DMS53 (cell line): ENCODE measurements at places on chromosomes 3 and 15.

- no peak for DNase-seq
Measured at GRCh38 chr3:105505170-105505569, 138.5 kb downstream of the ALCAM start.

DNA sequence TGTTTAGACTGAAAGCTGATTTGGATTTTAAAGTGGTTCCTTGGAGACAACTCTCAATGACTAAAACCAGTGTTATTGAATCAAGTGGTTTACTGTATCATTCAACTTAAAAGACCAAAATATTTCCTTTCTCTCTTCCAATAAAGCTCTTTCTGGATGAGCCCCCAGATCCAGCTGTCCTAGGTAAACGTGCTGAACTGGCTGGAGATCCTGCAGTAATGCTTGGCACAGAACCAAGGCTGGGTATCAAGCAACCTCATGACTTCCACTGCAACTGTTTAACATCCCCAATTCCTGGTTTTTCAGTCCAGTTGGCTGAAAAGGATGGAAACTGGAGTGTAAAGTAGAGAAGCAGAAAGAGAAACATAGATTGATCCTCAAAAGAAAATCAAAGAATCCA, 28.9 kb downstream of the SEC22C start:
- no peak for DNase-seq

- no peak for DNase-seq
Measured at GRCh38 chr3:30810625-30811024, 83.8 kb downstream of the GADL1 start.

GRCh38 chr3:85758442-85758841, 799.7 kb downstream of the CADM2 start:
- DNase-seq: no peak

DNA sequence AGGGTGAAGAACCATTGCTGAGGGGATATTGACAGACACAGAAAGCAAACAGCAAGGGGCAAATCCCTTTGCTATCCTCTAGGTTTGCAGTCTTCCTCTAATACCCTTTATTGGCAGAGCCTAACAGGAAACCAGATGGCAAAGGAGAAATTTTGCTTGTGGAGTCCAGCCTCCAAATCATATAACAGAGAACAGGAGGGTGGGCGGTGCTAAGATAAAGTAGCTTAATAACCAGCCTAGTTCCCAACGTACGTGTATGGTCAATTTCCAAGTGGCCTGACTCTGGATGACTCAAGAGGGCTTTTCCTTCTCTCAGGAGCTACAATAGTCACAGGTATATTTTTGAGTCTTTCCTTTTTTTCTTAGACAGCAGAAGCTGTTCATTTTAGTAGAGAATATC, 404.5 kb downstream of the PDCD6IP start:
- DNase-seq: no peak

- DNase-seq: peak; percentile 97
Measured at GRCh38 chr15:40928821-40929659, at the start of gene DLL4. Gene DLL4 (plus strand): TSS chr15:40929340. CDS start chr15:40929669, 329 bp downstream.

GRCh38 chr3:62248734-62249483, 124.4 kb downstream of the FEZF2 start:
- DNase-seq: no peak

DNA sequence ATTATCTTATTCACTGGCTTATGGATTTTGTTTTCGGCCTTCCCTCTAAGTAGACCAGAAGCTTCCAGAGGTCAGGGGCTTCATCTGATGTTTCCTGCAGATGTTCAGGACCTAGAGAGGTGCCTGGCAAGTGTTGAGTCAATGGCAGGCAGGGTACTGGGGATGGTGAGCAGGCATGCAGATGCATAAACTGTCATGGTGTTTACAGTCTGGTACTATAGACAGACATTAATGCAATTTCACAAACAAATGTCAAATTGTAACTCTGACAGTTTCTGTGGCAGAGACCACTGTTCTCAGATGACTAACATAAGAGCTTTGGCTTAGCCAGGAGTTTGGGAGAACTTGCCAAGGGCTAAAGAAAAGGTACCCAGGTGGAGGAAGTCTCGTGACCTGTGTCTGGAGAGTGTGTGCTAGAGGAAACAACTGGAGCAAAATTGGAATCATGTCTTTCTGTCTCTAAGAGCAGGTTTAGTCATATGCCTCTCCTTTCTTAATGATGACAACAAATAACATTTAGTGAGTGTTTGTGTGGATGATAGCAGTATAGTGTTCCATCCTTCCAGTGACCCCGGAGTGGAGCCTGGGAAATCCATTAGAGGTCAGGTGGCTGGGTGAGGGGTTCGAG, 53.7 kb upstream of the TRAK1 start:
- no peak for DNase-seq

DNA sequence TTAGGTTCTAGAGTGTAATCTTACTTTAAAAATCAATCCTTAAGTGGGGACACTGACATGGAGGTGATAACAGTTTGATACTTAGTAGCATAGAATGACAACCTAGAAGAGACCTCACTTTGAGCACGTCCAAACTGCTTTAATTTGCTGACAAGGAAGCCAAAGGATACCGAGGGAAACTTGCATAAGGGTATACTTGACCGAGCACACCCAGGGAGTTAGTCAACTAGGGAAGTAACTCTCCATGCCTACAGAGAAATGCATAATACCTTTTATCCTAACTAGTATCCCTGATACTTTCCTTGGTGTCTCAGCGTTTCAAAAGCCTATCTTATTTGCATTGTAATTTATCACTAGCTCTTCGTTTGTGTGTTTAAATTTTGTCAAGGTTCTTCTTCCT, 5.5 kb upstream of the TPRG1 start:
- no peak for DNase-seq

GRCh38 chr3:8500319-8500988, 1.2 kb upstream of the LMCD1 start:
- DNase-seq: peak; percentile 33

GRCh38 chr3:53812434-53812833, 33.8 kb downstream of the CHDH start:
- no peak for DNase-seq

- DNase-seq: no peak
Measured at GRCh38 chr15:29196722-29197121, 72.9 kb downstream of the NSMCE3 start.
